ENCODE measurements at places on chromosomes 2 and 18.

- peak; percentile 33 for DNase-seq
Measured at GRCh38 chr2:38709567-38710194, 41.5 kb downstream of the SRSF7 start.

- no peak for DNase-seq
Measured at GRCh38 chr2:75476761-75477160, 84.0 kb downstream of the EVA1A start.

- no peak for DNase-seq
Measured at GRCh38 chr2:217929757-217930707, 72.8 kb downstream of the TNS1 start.

DNA sequence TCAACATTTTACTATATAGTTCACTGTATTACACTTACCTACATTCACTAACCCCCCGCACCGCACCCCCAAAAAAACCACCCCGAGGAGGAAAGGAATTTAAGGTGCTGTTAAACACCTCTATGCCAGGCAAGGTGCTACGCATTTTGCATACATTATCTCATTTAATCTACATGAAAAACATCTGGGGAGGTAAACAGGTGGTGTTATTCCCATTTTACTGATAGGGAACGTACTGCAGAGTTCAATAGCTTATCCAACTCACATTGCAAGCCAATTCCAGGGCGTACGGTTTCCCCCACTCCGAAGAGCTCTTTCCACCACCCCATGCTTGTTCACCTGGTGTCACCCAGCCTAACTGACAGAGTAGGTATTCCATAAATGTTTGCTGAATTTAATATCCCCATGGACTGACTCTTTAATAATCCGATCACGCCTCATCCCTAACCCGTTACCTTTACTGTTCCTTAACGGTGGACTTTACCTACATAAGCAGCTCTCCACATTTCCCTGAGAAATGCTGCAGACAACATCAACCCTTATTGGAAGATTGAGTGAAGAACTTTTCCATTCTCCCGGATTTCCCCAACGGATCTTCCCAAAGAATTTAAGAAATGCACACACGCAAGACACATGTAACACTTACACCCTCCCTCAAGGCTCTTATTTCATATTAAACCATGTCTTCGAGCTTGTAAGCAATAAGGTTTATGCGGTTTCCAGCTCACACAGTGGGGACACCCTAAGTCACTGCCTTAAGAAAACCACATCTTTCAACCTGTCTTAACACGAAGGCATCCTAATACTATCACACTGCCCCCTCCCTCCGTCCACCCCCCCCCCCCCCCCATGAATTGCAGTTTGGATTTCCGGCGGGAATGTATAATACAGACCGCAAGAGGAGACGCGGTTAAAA, 1.2 kb downstream of the RAPH1 start:
- no peak for DNase-seq

DNA sequence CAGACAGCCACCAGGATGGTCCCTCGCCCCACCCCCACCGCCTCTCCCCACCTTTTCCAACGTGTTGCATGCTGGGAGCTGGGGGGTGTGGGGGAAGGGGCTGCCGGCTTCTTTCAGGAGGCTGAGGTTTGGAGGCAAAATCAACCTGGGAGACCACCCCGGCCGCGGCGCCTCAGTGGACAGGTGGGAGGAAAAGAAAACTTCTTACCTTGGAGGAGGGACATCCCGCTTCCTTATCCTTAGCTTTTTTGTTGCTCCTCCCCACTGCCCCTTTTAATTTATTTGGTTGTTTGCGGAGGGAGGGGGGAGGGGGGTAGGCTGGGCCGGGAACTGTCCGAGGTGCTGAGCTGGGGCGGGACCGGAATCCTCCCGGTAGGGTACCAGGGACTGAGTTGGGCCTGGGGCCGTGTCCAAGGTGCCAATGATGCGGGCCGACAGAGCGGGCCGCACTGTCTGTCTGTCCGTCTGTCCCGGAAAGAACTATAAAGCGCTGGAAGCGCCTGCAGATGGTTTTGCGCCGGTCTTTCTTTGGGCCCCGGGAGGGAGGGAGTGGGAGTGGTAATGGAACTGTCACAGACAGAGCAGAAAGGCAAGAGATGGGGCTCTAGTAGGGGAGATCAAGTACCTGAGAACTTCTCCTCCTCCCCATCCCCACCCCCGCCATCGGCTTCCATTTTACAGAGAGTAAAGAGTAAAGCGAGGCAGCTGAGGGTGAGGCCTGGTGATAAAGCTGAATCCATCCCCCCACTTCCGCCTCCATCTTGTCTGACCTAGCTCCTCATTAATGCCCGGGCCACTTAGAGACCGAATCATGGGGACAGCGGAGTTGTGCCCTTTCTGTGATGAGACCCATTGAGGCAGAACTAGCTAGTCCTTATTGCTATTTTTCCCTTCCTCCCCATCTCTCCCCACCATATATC, 2.4 kb downstream of the CDK5R2 start:
- DNase-seq: no peak

DNA sequence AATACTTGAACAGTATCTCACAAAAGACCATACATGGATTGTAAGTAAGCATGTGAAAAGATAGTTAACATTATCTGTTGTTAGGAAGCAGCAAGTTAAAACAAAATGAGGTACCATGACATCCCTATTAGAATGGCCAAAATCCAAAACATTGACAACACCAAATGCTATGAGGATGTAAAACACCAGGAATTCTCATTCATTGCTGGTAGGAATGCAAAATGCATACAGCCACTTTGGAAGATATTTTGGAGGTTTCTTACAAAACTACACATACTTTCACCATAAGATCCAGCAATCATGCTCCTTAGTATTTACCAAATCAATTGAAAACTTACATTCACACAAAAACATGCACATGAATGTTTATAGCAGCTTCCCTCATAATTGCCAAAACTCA, 30.9 kb upstream of the ICOS start:
- no peak for DNase-seq

GRCh38 chr18:31652877-31653276, 31.5 kb downstream of the B4GALT6 start:
- no peak for DNase-seq

GRCh38 chr18:8611916-8612576, 2.8 kb downstream of the RAB12 start:
- DNase-seq: no peak
